ENCODE measurements at places on chromosomes 12 and 14.

DNA sequence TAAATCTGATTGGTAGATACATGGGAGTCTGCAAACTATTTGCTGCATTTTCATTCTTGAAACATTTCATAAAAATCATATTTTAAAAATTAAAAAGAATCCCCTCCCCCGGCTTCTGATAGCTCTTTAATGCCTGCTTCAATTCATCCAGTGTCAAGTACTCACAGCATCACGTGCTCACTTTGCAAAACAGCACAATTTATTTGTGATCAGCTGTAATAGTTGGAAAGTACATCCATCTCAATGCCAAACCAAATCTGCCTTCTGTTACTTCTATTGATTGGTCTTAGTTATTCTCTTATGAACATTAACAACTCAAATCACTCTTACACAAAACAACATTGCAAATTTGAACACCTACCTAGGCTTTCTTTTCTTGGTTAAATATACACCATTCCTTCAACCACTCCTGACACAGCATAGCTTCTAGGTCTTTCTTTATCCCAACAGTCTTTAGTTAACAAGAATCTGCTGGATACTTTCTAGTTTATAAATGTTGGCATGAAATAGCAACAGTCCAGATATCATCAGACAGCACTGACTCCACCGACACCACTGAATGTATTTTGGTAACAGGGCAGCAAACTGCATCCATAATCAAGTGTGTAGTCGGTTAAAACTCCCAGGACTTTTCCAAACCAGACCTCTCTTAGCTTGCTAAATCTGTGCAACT is 58.0 kb downstream of the PARP11 start:
- DNase-seq = no peak

GRCh38 chr12:73452672-73453469 is 1084.8 kb upstream of the ATXN7L3B start:
- DNase-seq = no peak

GRCh38 chr14:50813544-50813863 is 17.5 kb downstream of the NIN start:
- no peak for DNase-seq

DNA sequence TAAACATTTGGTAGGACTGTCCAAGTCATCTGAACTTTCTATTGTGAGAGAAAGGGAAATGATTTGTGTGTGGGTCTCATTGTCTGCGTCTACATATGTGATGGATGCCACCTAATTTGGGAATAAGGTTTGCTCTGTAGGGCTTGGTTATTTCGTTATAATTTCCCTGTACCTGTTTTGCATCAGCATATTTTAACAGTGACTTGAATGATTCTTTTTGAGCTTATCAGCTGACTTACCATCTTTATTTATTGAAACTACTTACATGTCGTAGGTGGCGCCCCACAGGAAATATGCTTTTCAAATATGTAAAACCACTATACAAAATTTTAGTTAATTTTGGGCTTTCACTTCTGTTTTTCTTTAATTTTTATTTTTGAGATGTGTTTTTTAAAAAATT is 56.5 kb upstream of the BCAT1 start:
- DNase-seq = no peak

- no peak for DNase-seq
Observed at GRCh38 chr12:107519906-107520859, 165.4 kb upstream of the PWP1 start.

DNA sequence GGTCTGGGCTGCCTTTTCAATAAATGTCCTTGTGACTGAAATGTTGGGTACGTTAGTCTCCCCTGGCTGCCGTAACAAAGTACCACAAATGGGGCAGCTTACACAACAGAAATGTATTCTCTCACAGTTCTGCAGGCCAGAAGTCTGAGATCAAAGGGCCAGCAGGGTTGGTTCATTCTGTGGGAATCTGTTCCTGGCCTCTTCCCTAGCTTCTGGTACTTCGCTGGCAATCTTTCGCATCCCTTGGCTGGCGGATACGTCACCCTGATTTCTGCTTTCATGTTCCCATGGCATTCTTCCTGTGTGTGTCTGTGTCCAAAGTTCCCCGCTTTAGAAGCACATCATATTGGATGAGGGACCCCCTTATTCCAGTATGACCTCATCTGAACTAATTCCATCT is 95.8 kb upstream of the NCOR2 start:
- no peak for DNase-seq

- no peak for DNase-seq
Observed at GRCh38 chr12:2754208-2754607, 40.6 kb upstream of the FKBP4 start.

GRCh38 chr12:1852076-1852475 is 31.7 kb downstream of the LRTM2 start:
- DNase-seq = no peak

GRCh38 chr14:89371585-89372511 is 45.2 kb downstream of the FOXN3 start:
- DNase-seq = no peak

DNA sequence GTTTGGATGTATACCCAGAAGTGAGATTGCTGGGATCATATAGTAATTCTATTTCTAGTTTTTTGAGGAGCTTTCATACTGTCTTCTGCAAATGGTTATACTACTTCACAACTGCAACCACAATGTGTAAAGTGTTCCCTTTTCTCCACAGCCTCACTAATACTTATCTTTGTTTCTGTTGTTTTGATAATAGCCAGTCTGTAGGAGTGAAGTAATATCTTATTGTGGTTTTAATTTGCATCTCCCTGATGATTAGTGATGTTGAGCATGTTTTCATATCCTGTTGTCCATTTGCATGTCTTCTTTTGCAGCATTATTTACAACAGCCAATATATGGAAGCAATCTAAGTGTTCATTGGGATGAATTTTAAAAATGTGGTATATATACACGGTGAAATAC is 29.9 kb downstream of the GABARAPL1 start:
- DNase-seq = no peak

GRCh38 chr14:24954037-24954699 is 95.8 kb downstream of the STXBP6 start:
- no peak for DNase-seq

- DNase-seq = no peak
Observed at GRCh38 chr12:75754698-75755097, 243.3 kb upstream of the KRR1 start.

DNA sequence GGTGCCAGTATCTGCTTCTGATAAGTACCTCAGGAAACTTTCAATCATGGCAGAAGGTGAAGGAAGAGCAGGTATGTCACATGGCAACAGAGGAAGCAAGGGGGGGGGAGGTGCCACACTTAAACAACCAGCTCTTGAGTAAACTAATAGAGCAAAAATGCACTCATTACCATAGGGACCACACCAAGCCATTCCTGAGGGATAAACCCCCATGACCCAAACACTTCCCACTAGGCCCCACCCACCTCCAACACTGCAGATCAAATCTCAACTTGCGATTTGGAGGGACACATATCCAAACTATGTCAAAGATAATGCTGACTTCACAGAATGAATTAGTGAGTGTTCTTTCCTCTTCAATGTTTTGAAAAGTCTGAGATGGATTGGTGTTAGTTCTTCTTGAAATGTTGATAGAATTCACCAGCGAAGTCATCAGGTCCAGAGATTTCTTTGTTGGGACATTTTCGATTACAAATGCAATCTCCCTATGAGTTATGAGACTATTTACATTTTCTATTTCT is 16.6 kb downstream of the TFCP2 start:
- no peak for DNase-seq

GRCh38 chr12:74586251-74586650 is 48.6 kb downstream of the ATXN7L3B start:
- no peak for DNase-seq

- DNase-seq = peak; percentile 50
Observed at GRCh38 chr12:66269757-66270383, 32.4 kb upstream of the HELB start.

- DNase-seq = peak; percentile 34
Observed at GRCh38 chr12:51082561-51083125, 753 bp downstream of the CSRNP2 start.

- DNase-seq = no peak
Observed at GRCh38 chr12:27261866-27262265, 17.8 kb downstream of the STK38L start.

GRCh38 chr12:31508436-31509150 is 82.3 kb downstream of the DENND5B start:
- DNase-seq = no peak

- peak; percentile 66 for DNase-seq
Observed at GRCh38 chr12:56129206-56129941, 1.3 kb downstream of the ESYT1 start.

- DNase-seq = no peak
Observed at GRCh38 chr12:104480826-104481440, 24.2 kb downstream of the CHST11 start.

- DNase-seq = no peak
Observed at GRCh38 chr12:76641073-76641472, 81.5 kb upstream of the OSBPL8 start.

GRCh38 chr14:22748206-22748605 is 18.3 kb upstream of the OXA1L start:
- no peak for DNase-seq

DNA sequence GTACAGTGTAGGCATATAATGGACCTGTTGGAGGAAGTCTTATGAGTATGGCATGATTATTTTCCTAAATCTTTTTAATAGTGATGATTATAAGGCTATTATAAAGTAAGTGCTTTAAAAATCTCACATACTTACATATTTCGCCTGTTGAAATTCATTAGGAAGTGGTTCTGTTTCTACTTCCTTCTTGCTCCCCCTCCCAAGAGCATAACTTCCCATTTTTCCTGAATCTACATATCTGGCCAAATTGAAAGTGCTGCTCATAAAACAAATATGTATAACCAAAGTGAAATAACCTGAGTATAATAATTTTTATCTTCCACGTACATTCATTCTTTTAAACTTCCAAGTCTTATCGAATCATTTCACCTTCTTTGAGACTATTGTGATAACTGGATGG is 455.6 kb upstream of the SEL1L start:
- DNase-seq = no peak

- no peak for DNase-seq
Observed at GRCh38 chr12:54465857-54466523, 7.4 kb downstream of the GTSF1 start.

GRCh38 chr14:51525739-51526138 is 126.0 kb upstream of the FRMD6 start:
- no peak for DNase-seq

DNA sequence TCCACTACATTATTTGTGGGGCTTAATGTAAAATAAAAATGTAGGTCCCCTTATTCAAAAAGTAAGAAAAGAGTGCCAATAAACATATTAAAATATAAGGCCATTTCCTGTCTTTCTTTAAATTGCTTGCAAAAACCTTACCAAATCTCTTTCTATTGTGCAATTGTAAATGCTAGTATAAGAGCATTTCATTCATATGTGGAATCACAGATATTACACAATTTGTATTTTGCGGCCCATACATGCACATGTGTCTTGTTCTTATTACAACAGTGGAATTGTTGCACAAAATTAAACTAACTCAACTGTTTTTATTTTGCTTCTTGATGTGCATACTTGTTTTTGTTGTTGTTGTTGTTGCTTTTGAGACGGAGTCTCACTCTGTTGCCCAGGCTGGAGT is 20.1 kb upstream of the CRADD start:
- no peak for DNase-seq

DNA sequence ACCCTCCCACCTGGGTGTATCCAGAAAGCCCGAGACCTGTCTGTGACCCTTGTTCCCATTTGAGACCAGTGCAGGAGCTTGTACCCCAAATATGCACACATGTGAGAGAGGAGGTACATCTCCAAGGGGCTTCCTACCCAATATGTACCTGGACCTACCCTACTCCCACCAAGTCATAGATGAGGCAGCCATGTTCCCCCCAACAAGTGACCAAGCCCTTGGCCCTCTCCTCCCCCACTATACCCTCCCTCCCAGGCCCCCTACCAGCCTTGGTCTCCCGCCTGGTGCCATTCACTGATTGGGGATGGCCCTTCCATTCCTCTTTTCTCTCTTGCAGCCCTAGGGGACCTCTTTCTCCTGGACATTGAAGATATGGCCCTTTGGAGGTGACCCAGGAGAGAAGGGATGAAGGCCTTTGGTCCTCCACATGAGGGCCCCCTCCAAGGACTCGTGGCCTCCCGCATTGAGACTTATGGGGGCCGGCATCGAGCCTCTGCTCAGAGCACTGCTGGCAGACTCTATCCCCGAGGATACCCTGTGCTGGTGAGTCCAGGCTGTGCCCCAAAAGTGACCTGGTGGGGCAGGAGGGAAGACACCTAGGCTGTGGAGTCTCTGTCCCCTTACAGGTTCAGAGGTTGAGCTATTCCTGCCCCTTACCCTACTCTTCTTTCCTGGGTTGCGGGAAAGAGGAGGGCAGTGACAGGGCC is 1.5 kb downstream of the PLEKHG6 start:
- DNase-seq = no peak

- DNase-seq = no peak
Observed at GRCh38 chr12:42679466-42679865, 89.9 kb upstream of the PRICKLE1 start.

- no peak for DNase-seq
Observed at GRCh38 chr12:127238107-127238506, 1028.9 kb upstream of the TMEM132C start.

- DNase-seq = no peak
Observed at GRCh38 chr14:75597149-75597548, 18.7 kb downstream of the FLVCR2 start.

DNA sequence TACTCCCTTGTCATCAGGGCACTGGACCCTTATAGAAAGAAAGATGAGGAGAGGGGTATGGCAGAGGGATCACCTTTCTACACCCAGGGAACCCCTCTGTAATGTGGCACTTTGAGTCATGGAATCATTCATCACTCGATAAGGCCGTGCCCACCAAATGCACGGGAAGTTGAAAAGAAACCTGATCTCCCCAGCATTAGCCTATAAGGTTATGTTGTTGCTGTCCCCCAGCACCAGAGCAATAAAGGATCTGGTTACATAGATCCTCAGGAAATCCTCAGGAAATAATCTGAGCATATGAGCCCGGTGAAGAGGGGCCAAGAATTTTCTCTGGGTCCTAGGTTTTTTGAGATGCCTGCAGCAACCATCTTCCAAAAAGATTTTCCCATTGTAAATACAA is 148.8 kb upstream of the CRY1 start:
- no peak for DNase-seq

DNA sequence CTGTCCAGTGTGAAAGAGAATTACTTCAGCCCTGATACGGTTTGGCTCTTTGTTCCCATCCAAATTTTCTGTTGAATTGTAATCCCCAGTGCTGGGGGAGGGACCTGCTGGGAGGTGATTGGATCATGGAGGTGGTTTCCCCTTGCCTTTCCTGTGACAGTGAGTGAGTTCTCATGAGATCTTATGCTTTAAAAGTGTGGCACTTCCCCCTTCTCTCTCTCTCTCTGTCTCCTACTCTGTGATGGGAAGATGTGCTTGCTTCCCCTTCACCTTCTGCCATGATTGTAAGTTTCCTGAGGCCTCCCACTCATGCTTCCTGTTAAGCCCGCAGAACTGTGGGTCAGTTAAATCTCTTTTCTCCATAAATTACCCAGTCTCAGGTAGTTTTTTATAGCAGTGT is 5.5 kb upstream of the SLC15A5 start:
- DNase-seq = no peak

GRCh38 chr12:64950711-64951298 is 126.4 kb downstream of the TBC1D30 start:
- DNase-seq = no peak

GRCh38 chr12:5516371-5517241 is 84.7 kb downstream of the NTF3 start:
- DNase-seq = no peak

All from kidney glomerular epithelial cell (primary cell).